PC-9 (cell line): ENCODE measurements at places on chromosomes 7 and 10. TPM values are rescaled to one million over a fixed set of nuclear protein-coding genes. Genes with fewer than 3 reads are reported as not detected.

Gene SH2B2
- 12.1 and 18.4 TPM in 2 replicates for total RNA-seq

GRCh38 chr7:155821851-155822250, 9.6 kb upstream of the SHH start:
- DNase-seq: no peak

Gene RNF32
- 2.2 and 2.7 TPM in 2 replicates for total RNA-seq

DNA sequence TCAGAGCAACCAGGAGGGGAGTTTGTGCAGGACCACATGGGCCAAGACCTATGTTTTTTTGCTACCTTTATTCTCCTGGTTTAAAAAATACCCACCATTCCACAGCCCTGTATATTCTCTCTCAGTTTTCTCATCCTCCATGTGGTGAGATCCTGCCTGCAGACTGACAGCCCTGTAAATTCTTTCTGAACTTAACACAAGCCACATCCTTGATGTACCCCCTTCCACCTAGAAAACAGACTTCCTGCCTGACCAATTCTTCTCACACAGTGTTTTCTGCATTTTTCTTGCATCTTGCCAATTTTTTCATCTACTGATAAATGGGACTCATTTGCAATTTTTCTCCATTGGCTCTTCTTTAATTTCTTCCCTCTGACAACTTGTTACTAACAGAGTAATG, 78.4 kb downstream of the INSYN2A start:
- DNase-seq: no peak

GRCh38 chr7:151769188-151769821, 107.6 kb downstream of the PRKAG2 start:
- DNase-seq: no peak

DNA sequence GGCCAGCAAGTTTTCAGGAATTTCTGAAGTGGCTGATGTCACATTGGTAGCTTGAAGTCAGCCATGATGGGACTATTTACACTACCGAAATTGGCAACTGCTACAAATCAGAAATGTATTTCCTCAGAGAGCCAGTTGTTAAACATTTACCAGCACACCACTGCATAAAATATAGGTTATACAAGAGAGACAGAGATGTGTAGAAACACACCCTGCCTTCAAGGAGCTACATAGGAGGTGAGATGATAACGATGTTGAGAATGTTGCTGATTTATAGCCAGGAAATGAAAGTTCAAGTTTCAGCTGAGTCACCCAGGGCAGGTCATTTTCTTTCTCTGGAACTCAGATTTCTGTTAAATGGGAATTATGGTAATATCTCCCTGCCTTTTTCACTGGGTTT, 46.0 kb upstream of the TCF7L2 start:
- no peak for DNase-seq

GRCh38 chr7:30001998-30002397, 12.4 kb upstream of the SCRN1 start:
- no peak for DNase-seq
